CD8-positive, alpha-beta memory T cell (primary cell): ENCODE measurements at places on chromosomes 7 and 10. TPM values are rescaled to one million over a fixed set of nuclear protein-coding genes. Genes with fewer than 3 reads are reported as not detected.

GRCh38 chr10:75234683-75235374, 928 bp downstream of the COMTD1 start:
- DNase-seq: peak; percentile 5
- H3K4me1 ChIP-seq: peaks cover 14% of the 10 kb centered on the region
- peak overlapping the region; percentile 75 for H3K4me3 ChIP-seq
- peaks cover 18% of the 10 kb centered on the region for H3K36me3 ChIP-seq
- peak overlapping the region; percentile 66 for H3K27ac ChIP-seq

SOSTDC1 gene
- not detected for polyA plus RNA-seq

GRCh38 chr10:86759073-86759672, 2.8 kb downstream of the BMPR1A start:
- H3K4me3 ChIP-seq: no peak overlapping the region
- no peak for DNase-seq
- H3K4me1 ChIP-seq: peaks cover 14% of the 10 kb centered on the region
- H3K36me3 ChIP-seq: no peaks in the 10 kb centered on the region

- H3K4me3 ChIP-seq: no peak overlapping the region
- H3K27ac ChIP-seq: no peak overlapping the region
- H3K27me3 ChIP-seq: no peaks in the 10 kb centered on the region
- DNase-seq: no peak
Observed at GRCh38 chr10:88222881-88223280, 359.5 kb downstream of the PTEN start.

DNMBP gene
- 1.5 TPM for polyA plus RNA-seq

GRCh38 chr10:27568196-27569175, 64.4 kb downstream of the RAB18 start:
- H3K36me3 ChIP-seq: no peaks in the 10 kb centered on the region
- peaks cover 27% of the 10 kb centered on the region for H3K4me1 ChIP-seq
- H3K27me3 ChIP-seq: no peaks in the 10 kb centered on the region
- no peak overlapping the region for H3K27ac ChIP-seq
- DNase-seq: peak; percentile 40

GRCh38 chr10:68406111-68406814, 814 bp downstream of the RUFY2 start:
- H3K27ac ChIP-seq: peak overlapping the region; percentile 78
- peak overlapping the region; percentile 75 for H3K4me3 ChIP-seq
- H3K4me1 ChIP-seq: peaks cover 11% of the 10 kb centered on the region
- DNase-seq: no peak
- no peaks in the 10 kb centered on the region for H3K36me3 ChIP-seq

- DNase-seq: no peak
- H3K36me3 ChIP-seq: no peaks in the 10 kb centered on the region
- no peaks in the 10 kb centered on the region for H3K27me3 ChIP-seq
Observed at GRCh38 chr7:47382200-47382599, 199.7 kb downstream of the TNS3 start.

DNA sequence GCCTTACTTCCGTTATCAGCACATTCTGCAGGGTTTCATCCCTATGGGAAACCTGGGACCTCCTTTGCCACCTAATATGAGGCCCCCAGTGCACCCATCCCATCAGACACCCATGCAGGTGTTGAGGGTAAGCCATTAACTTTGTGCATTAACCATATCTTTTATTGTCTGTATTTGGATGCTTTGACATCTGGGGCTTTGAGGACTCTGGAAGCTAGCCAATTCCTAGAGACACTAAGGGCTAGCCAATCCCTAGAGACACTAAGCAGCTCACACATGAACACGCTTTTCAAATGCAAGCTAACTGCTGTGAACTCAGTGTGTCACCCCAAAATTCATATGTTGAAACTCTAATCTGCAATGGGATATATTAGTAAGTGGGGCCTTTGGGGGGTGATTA, 272.5 kb upstream of the COBL start:
- no peak overlapping the region for H3K4me3 ChIP-seq
- no peak for DNase-seq
- no peaks in the 10 kb centered on the region for H3K4me1 ChIP-seq
- H3K27me3 ChIP-seq: no peaks in the 10 kb centered on the region
- no peaks in the 10 kb centered on the region for H3K36me3 ChIP-seq

GRCh38 chr10:5563991-5564536, 39.3 kb downstream of the CALML3 start:
- peak overlapping the region; percentile 51 for H3K4me3 ChIP-seq
- no peak overlapping the region for H3K27ac ChIP-seq
- H3K27me3 ChIP-seq: no peaks in the 10 kb centered on the region
- H3K4me1 ChIP-seq: peaks cover 35% of the 10 kb centered on the region

LMTK2 gene
- 4.6 TPM for polyA plus RNA-seq

GRCh38 chr10:112213098-112213823, 29.7 kb upstream of the GPAM start:
- H3K27ac ChIP-seq: no peak overlapping the region
- no peaks in the 10 kb centered on the region for H3K27me3 ChIP-seq
- no peaks in the 10 kb centered on the region for H3K36me3 ChIP-seq
- no peak for DNase-seq
- no peaks in the 10 kb centered on the region for H3K4me1 ChIP-seq

FERD3L gene
- polyA plus RNA-seq: not detected

BLVRA gene
- 52.6 TPM for polyA plus RNA-seq

KIAA1549 gene
- not detected for polyA plus RNA-seq

KAZALD1 gene
- not detected for polyA plus RNA-seq

RBP4 gene
- not detected for polyA plus RNA-seq

DPP6 gene
- polyA plus RNA-seq: not detected

TRIM50 gene
- polyA plus RNA-seq: not detected

DNA sequence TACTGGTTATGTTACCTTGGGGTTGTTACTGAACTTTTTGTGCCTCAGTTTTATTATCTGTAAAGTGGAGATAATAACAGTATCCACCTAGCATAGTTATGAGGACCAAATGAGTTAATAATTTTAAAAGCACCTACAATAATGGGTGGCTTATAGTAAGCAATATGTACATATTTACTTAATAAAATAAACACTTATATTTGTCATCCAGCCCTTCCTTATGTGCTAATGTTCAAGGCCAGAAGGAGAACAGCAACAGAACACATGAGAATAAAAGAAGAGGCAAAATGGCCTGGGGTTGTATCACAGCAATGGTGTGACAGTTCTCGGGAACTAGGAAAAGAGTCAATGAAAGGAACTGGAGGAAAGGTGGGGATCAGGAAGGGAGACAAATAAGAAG, 255.4 kb upstream of the LRGUK start:
- H3K4me1 ChIP-seq: no peaks in the 10 kb centered on the region
- H3K4me3 ChIP-seq: no peak overlapping the region
- no peaks in the 10 kb centered on the region for H3K27me3 ChIP-seq
- DNase-seq: no peak
- H3K36me3 ChIP-seq: no peaks in the 10 kb centered on the region

FKBP6 gene
- polyA plus RNA-seq: not detected

- no peaks in the 10 kb centered on the region for H3K27me3 ChIP-seq
- H3K27ac ChIP-seq: no peak overlapping the region
- H3K4me1 ChIP-seq: peaks cover 20% of the 10 kb centered on the region
Observed at GRCh38 chr10:79021331-79021907, 47.3 kb upstream of the ZMIZ1 start.

DNA sequence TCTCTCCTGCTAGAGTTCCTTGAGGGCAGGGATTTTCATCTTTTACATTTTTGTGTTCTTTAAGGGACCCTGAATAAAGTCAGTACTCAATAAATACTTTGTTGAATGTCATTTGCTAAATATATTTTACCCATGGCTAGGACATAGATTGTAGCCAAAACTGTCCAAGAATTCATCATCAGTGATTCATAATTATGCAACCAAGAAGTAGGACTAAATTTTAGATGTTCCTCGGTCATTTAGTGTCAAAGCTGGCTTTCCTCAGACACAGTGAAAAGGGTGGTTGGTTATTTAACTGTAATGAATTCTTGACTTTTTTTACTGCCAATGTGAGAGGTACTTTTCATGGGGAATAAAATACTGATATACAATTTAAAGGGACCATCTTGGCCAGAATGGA, 3.3 kb downstream of the NUDT13 start:
- no peaks in the 10 kb centered on the region for H3K27me3 ChIP-seq
- H3K4me1 ChIP-seq: no peaks in the 10 kb centered on the region
- H3K36me3 ChIP-seq: peaks cover 5% of the 10 kb centered on the region

DNA sequence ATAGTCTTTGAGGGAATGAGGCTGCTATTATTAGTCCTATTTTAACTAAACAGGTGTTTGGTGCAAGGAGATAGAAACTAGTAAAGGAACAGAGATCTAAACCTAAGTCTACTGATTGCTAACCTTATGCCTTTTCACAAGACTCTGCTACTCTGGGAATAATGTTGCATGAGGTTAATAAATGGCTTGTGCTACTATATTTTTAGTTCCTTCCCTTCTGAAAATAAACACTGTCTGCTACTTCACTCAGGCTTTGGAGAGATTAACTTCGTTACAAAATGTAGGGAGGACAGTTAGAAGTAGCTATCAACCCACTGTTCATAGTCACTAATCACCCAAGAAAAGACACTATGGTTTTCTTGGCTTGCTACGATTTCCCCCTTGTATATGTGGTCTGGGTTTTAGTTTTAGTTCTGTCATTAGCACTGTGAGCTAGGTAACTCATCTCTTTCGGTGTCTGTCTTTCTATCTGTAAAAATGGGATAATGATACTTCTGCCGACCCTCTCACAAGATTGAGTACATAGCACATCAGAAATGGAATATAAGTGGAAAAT, 296.2 kb downstream of the LRRTM3 start:
- H3K4me1 ChIP-seq: no peaks in the 10 kb centered on the region
- H3K27me3 ChIP-seq: no peaks in the 10 kb centered on the region
- no peak overlapping the region for H3K4me3 ChIP-seq
- DNase-seq: no peak

- H3K27ac ChIP-seq: no peak overlapping the region
- H3K4me3 ChIP-seq: no peak overlapping the region
- no peak for DNase-seq
Observed at GRCh38 chr7:107041097-107041496, 3.4 kb upstream of the PRKAR2B start.

DNA sequence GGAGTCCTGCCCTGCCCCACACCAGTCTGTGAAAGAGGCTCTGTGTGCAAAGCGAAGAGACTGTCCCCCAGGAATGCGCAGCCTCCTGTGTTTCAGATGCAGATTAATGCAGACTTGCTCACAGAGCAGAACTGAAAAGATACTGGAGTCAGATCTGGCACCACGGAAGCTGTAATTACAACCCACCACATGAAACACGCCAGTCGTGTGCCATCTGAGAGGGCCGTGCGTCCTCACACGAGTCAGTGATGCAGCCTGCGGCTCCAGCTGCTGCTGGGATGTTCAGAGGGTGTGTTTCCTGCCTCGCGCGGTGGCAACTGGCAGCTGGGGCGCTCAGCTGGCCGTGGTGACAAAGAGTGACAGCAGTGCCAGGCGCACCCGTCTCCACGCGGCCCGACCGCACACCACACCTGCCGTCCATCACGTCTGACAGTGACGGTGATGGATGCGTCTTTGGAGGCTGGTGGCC, 50.0 kb downstream of the NKX6-2 start:
- no peak overlapping the region for H3K27ac ChIP-seq
- H3K36me3 ChIP-seq: no peaks in the 10 kb centered on the region
- no peak overlapping the region for H3K4me3 ChIP-seq
- no peaks in the 10 kb centered on the region for H3K27me3 ChIP-seq
- no peaks in the 10 kb centered on the region for H3K4me1 ChIP-seq
- DNase-seq: no peak

AKR1C4 gene
- polyA plus RNA-seq: not detected

DNA sequence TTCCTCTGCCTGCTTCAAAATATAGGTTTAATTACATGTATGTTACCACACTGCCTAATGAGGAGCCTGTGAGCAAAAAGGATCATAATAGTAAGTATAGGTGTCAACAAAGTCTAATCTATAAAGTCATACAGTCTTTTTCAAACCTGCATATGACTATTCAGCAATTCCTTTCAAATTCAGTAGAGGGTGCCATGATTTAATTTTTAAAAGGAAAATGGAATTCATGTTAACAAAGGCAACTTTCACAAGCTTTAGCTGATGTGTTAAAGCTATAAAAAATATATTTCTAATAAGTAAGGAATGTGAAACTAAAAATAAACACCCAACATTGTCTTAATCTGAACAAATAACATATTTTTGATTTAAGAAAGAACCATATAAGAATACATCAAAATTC, 52.1 kb downstream of the MPP7 start:
- no peak overlapping the region for H3K27ac ChIP-seq
- H3K36me3 ChIP-seq: no peaks in the 10 kb centered on the region
- no peak for DNase-seq
- H3K4me1 ChIP-seq: no peaks in the 10 kb centered on the region

DNA sequence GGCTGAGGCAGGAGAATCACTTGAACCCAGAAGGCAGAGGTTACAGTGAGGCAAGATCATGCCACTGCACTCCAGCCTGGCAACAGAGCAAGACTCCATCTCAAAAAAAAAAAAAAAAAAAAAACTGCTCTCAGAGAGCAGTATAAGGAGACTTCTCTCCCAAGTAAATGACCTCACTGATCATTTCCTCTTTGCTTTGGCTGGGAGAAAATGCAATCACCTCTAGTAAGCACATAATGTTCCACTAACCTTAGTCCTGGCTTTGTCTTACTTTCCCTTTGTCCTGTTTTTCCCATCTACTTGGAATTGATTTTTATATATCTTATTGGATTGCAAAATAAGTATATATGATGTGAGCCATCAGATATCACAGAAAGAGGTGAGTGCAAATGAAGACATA, 2.5 kb downstream of the SLC25A13 start:
- no peak overlapping the region for H3K4me3 ChIP-seq
- no peak overlapping the region for H3K27ac ChIP-seq
- peaks cover 10% of the 10 kb centered on the region for H3K4me1 ChIP-seq
- no peaks in the 10 kb centered on the region for H3K36me3 ChIP-seq
- no peak for DNase-seq
- H3K27me3 ChIP-seq: no peaks in the 10 kb centered on the region

GRCh38 chr10:69668721-69669120, 38.7 kb downstream of the FAM241B start:
- H3K27ac ChIP-seq: no peak overlapping the region
- H3K36me3 ChIP-seq: no peaks in the 10 kb centered on the region
- DNase-seq: no peak
- no peaks in the 10 kb centered on the region for H3K27me3 ChIP-seq

GRCh38 chr10:104806801-104807200, 165.7 kb downstream of the SORCS3 start:
- no peaks in the 10 kb centered on the region for H3K4me1 ChIP-seq
- no peaks in the 10 kb centered on the region for H3K27me3 ChIP-seq
- DNase-seq: no peak
- no peak overlapping the region for H3K4me3 ChIP-seq

DNA sequence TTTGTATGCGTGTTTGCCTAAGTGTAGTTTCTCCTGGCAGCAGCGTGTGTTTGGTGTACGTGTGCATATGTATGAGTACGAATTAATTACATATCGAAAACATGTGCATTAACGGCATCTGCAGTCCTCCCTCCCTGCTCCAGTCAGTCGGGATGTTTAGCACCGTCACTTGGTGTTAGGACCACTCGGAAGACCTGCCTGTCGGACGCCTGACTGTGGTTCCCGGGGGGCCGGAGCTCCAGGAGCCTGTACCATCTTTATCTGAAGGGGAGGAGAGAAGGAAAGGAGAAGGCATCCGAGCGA, 1.1 kb upstream of the CNTNAP2 start:
- H3K27me3 ChIP-seq: no peaks in the 10 kb centered on the region
- H3K36me3 ChIP-seq: no peaks in the 10 kb centered on the region
- H3K4me1 ChIP-seq: no peaks in the 10 kb centered on the region
